ENCODE measurements at places on chromosomes 12 and 14. TPM values are rescaled to one million over a fixed set of nuclear protein-coding genes. Genes with fewer than 3 reads are reported as not detected.

DNA sequence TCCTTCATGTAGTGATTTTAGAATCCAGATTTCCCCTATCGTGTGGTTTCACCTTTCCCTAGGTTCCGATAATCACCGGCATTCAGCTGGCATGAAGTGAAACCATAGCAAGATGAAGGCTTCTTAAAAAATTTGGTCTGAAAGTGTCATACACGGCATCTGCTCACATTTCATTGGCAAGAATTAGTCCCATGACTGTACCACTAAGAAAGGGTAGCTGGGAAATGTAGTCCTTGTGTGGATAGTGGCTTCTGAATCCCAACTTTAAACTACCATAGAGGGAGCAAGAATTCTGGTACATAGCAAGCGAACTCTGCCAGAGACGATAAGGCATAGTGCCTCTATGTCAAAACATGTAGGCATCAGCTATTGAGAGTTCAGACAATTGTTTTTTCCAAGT, 360.1 kb upstream of the TBX3 start:
- no peak overlapping the region for H3K27ac ChIP-seq
- no peak overlapping the region for H3K4me3 ChIP-seq
- DNase-seq: no peak
- no peaks in the 10 kb centered on the region for H3K4me1 ChIP-seq
- H3K36me3 ChIP-seq: no peaks in the 10 kb centered on the region

- H3K36me3 ChIP-seq: no peaks in the 10 kb centered on the region
- H3K4me1 ChIP-seq: no peaks in the 10 kb centered on the region
- H3K27ac ChIP-seq: no peak overlapping the region
- H3K4me3 ChIP-seq: no peak overlapping the region
- H3K27me3 ChIP-seq: no peaks in the 10 kb centered on the region
These were observed 344.7 kb downstream of the CACNA1C start for GRCh38 chr12:2397356-2398045.

DNA sequence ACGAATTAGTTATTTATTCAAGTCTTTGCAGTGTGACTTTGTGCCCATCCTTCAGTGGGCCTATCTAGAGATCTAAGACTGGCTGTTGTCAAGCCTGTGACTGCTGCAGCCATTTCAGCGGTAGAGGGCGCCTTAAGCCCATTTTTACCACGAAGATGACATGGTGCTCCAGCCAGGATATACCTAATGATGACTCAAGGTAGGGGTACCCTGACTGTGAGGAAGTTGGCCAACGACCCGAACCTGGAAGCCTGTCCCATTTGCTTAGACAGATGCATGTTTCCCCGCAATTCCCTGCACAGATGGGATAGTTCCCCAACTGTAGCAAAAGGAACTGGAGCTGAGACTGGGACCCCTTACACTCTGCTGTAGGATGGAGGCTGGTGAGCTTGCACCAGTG, 41.3 kb downstream of the RAB3IP start:
- no peaks in the 10 kb centered on the region for H3K4me1 ChIP-seq
- H3K27ac ChIP-seq: no peak overlapping the region
- H3K4me3 ChIP-seq: no peak overlapping the region
- DNase-seq: no peak
- no peaks in the 10 kb centered on the region for H3K27me3 ChIP-seq

DNA sequence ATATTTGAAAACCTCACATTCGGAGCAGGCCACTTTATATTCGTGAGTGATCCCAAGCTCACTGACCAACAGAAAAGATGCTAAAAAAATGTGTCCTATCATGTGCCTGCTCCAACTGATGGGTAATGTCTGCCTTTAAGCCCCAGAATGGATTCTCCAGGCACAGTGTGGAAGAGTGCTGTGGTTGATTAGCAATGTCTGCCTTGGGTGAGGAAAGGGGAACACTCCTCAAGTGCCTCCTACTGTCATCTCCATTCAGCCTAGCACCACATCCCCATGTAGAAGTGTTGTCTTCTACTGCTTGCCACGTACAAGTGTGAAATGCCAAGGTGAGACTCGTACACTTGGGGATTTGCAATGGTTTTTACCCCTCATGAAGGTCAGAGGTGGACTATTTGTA, 199.3 kb downstream of the SLC41A2 start:
- H3K4me1 ChIP-seq: peaks cover 3% of the 10 kb centered on the region
- H3K36me3 ChIP-seq: peaks cover 19% of the 10 kb centered on the region
- H3K4me3 ChIP-seq: no peak overlapping the region

DNA sequence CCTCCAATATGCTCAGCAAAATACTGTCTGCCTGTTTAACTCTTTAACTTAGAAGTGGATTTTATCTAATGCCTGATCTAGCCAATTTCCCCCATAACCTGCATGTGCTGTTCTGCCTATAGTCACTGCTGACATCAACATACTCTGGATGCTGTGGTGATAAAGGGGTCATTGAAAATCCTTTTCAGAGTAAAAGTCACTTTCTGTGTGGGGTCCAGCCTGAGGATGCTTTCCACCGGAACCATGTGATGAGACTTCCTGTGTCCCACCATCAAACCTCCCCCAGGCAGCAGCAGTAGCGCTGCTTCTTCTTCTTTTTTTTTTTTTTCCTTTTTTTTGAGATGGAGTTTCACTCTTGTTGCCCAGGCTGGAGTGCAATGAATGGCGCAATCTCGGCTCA, 607.0 kb downstream of the BCL11B start:
- DNase-seq: no peak
- H3K27ac ChIP-seq: no peak overlapping the region
- H3K36me3 ChIP-seq: no peaks in the 10 kb centered on the region

- no peaks in the 10 kb centered on the region for H3K36me3 ChIP-seq
- no peak overlapping the region for H3K4me3 ChIP-seq
- no peak for DNase-seq
- no peaks in the 10 kb centered on the region for H3K27me3 ChIP-seq
These were observed 102.5 kb downstream of the BEGAIN start for GRCh38 chr14:100484531-100485267.

GRCh38 chr12:39736406-39736805, 116.8 kb upstream of the ABCD2 start:
- no peaks in the 10 kb centered on the region for H3K4me1 ChIP-seq
- H3K27ac ChIP-seq: no peak overlapping the region
- H3K27me3 ChIP-seq: no peaks in the 10 kb centered on the region

DNA sequence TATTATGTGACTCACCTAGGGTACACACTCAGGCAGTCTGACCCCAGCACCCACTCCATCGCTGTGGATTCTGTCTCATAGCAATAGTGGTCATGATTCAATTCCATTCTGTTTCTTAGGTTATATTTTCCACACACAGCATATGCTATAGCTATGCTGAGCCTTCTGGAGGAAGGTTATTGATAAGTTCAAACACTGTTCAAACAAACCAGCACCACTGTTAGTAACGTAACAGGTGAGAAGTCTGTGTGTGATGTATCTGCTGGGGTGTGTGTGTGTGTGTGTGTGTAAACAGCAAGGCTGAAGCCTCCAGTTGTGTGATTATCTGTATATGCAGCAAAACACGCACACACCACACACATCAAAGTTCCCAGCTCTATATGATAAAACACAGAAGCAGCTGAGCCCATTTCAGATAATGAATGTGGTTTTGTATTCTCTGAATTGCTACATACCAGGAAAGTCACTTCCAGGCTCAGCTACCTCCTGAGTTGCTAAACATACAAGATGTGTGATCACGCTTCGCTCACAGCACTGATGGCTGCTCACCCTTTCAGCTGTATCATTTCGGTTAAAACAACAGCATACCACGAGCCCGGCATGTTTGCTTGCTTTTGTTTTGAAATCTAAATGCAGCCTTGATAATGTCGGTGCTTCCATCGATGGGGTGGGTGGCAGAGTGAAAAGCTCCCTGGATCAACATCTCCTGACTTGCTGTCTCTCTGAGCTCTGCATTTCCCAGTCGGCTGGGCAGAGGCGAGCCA, 6.8 kb upstream of the SYNE3 start:
- H3K27me3 ChIP-seq: no peaks in the 10 kb centered on the region
- peak overlapping the region; percentile 65 for H3K27ac ChIP-seq
- no peak overlapping the region for H3K4me3 ChIP-seq
- DNase-seq: peak; percentile 55

GRCh38 chr12:28367326-28367725, 177.1 kb downstream of the CCDC91 start:
- H3K27ac ChIP-seq: no peak overlapping the region
- H3K4me3 ChIP-seq: no peak overlapping the region
- no peaks in the 10 kb centered on the region for H3K27me3 ChIP-seq
- no peak for DNase-seq

GRCh38 chr12:124963211-124963610, 25.7 kb downstream of the DHX37 start:
- no peak for DNase-seq
- H3K4me1 ChIP-seq: no peaks in the 10 kb centered on the region
- no peak overlapping the region for H3K27ac ChIP-seq
- peaks cover 51% of the 10 kb centered on the region for H3K36me3 ChIP-seq

GRCh38 chr12:71626768-71627167, 36.9 kb downstream of the ZFC3H1 start:
- H3K4me1 ChIP-seq: no peaks in the 10 kb centered on the region
- no peak overlapping the region for H3K27ac ChIP-seq
- H3K27me3 ChIP-seq: no peaks in the 10 kb centered on the region
- H3K36me3 ChIP-seq: peaks cover 95% of the 10 kb centered on the region
- no peak for DNase-seq

DNA sequence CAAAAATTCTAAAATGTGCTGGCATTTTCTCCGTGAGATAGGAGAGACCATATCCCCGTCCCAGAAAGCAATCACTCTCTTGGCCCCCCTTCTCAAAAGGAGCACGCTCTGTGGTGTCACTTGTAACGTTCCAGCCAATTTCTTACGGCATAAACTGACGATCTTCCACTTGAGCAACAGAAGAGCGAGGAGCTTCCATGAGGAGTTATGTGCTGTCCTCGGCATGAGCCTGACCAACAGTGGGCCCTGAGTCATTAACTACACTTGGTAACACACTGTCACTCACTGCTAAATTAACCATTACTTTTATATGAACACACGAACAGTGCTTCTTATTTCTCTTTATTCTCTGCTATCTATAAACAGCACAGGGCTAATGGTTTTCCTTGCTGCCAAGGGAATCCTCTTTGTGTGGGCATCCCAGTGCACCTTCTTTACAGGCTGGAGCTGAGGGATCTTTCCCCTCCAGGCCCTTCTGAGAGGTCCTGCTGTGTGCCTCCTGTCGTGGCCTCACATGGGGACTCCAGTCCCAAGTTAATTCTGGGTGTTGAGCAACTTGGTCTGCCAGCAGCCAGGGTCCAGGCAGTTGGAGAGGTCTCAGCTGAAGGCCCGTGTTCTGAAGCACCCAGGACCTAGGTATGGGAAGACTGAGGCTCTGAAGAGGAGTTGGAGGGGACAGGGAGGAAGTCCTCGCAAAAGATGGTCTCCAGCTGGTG, 9.4 kb downstream of the SLC6A13 start:
- H3K36me3 ChIP-seq: no peaks in the 10 kb centered on the region
- H3K27me3 ChIP-seq: no peaks in the 10 kb centered on the region
- no peak overlapping the region for H3K27ac ChIP-seq

DNA sequence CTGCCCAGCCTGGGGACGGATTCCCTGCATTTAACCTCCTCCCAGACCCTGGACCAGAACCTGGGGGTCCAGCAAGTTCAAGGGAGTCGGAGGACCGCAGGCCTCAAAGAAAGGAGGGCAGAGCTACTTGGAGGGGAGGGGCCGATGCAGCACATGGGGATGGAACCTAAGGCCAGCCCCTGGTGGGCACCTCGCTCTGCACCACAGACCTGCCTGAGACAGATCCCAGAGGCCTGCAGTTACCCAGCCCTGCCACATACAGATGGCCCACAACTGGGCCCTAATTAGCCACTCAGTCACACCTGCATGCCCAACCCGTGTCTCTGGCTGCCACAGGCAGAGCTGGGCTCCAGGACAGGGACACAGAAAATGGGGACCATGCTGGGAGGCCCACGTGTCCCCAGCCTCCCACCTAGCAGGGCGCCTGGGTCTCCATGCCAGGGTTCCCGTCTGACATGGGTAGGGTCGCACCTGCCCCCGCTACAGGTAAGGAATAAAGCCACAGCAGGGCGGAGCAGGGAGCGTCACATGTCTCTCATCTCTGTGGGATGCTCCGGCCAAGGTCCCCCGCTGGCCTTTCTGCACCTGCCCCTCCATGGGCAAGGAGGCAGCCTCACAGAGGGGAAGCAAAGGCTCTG, 16.7 kb downstream of the AKT1 start:
- H3K4me1 ChIP-seq: no peaks in the 10 kb centered on the region
- no peaks in the 10 kb centered on the region for H3K27me3 ChIP-seq
- H3K4me3 ChIP-seq: no peak overlapping the region

DNA sequence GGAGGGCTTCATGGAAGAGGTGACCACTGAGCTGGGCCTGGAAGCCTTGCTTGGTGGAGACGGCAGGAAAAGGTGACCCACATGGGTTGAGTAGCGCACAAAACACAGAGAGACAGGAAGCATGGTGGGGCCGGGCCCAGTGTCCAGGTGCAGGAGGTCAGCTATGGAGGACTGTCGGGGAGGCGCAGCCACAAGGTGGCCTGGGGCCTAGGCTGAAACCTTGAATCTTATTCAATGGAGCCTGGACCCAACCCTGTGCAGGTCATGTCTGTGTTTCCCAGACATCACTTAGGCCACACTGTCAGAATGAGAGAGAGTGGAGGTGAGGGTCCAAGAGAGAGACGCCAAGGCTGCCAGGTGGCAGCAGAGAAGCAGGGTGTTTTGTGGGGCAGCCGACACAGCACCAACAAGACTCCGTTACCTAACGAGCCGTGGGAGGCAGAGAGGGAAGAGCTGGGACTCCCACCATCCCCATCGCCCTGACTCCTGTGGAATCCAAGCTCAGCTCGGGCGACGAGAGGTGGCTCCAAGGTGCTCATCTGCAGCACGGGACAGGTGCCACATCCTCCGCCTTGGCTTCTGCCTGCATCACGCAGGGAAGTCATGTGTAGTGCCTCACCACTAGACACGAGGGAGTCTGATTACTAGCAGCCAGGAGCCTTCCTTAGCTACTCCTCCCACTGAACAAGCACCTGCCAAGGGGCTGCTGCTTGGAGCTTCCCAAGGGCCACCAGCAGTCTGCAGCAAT, 38.7 kb downstream of the DEGS2 start:
- peaks cover 14% of the 10 kb centered on the region for H3K4me1 ChIP-seq
- H3K27ac ChIP-seq: no peak overlapping the region
- H3K4me3 ChIP-seq: no peak overlapping the region
- no peaks in the 10 kb centered on the region for H3K27me3 ChIP-seq

ANKRD33 gene
- total RNA-seq: not detected

TM7SF3 gene
- 32.1 TPM for total RNA-seq

SLC8A3 gene
- total RNA-seq: 0.56 TPM

Data from natural killer cell (primary cell).